ENCODE measurements at places on chromosomes 2 and 18.

- peak; percentile 12 for DNase-seq
Measured at GRCh38 chr18:59877361-59877760, 22.4 kb upstream of the PMAIP1 start.

DNA sequence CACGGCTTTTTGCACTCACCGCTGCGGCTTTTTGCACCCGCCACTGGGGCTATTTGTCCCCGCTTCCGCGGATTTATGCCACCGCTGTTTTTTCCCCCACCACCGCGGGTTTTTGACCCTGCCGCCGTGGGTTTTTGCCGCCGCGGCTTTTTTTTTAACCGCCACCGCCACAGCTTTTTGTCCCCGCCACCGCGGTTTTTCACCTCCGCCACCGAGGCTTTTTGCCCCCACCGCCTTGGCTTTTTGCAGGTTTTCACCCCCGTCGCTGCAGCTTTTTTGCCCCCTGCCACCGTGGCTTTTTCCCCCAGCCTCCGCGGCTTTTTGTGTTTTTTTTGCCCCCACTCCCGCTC lies 2796.7 kb upstream of the TEKT4 start:
- DNase-seq, result no peak

DNA sequence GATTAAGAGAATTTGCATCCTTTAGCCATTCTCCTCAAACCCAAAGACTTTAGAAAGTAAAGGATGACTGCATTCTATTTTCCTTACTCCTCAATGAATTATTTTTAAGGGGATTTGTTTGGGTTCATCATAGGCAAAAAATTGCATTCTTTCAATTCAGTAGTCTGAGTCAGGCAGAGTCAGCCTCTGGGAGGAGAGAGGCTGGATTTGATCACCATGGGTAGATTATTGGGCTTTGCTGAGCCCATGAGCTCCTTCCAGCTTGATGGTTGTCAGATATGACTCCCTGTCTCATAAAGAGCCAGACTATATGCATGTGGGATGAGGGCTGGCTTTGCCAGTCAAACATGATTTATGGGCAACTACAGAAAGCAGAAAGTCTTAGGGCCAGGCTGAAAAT lies 101.2 kb downstream of the KCNS3 start:
- peak; percentile 81 for DNase-seq

GRCh38 chr2:186467421-186467820 lies 18.6 kb upstream of the ZC3H15 start:
- no peak for DNase-seq

GRCh38 chr18:11121443-11121849 lies 27.9 kb downstream of the PIEZO2 start:
- peak; percentile 11 for DNase-seq
